ENCODE measurements at places on chromosomes 1 and 21. TPM values are rescaled to one million over a fixed set of nuclear protein-coding genes. Genes with fewer than 3 reads are reported as not detected.

KLHDC7A gene
- 1.2 TPM for total RNA-seq

TIPRL gene
- 46.0 TPM for total RNA-seq

PADI2 gene
- 8.4 TPM for total RNA-seq

SPATA1 gene
- 4.8 TPM for total RNA-seq

BCL2L15 gene
- total RNA-seq: 3.6 TPM

PROX1 gene
- total RNA-seq: 3.4 TPM

MAP1LC3C gene
- 3.9 TPM for total RNA-seq

MX2 gene
- 14.2 TPM for total RNA-seq

- no peak for DNase-seq
Measured at GRCh38 chr1:51738681-51739080, 121.8 kb downstream of the OSBPL9 start.

DNA sequence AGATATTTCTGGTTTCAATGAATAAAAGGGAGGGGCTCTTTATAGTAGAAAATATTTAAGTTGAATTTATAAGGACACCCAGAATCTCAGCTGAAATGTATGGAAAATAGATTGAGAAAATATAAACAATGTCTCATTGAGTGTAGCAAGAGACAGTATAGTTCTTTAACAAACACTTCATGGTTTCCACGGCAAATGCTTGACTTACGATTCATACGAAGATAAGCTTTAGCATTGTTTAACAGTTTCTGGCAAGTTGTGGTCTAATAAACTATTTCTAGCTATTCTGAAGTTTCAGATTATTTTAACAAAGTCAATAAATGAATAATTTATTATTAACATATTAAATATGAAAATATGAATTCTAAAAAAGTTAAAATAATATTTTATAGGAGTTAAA is 1419.4 kb downstream of the KCNT2 start:
- DNase-seq: no peak

DNA sequence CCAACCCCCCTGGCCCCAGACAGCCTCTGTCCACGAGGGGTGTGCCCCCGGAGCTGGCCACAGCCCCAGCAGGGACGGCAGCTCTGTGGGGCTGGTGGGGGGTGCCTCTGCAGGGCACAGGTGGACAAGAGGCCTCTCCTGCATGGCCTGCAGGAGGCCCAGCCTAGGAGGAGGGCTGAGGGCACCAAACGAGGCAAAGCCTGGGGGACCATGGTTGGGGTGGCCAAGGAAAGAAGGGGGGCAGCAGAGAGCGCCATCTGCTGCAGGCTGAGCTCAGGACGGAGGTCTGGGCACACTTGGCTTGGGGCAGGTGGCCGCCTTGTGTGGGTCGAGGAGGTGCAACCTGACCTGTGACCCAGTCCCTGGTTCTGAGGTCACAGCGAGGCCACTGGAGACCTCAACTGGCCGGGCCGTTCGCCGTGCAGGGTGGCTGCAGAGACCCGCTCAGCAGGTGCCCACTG is 27.3 kb downstream of the RRP1 start:
- DNase-seq: no peak

- DNase-seq: peak; percentile 93
Measured at GRCh38 chr1:234533034-234533891, 54.3 kb upstream of the TARBP1 start.

- no peak for DNase-seq
Measured at GRCh38 chr1:224736619-224737352, 120.7 kb downstream of the CNIH3 start.

Data from umbilical cord (tissue), 2 donors.